ENCODE measurements at places on chromosomes 2 and 18.

DNA sequence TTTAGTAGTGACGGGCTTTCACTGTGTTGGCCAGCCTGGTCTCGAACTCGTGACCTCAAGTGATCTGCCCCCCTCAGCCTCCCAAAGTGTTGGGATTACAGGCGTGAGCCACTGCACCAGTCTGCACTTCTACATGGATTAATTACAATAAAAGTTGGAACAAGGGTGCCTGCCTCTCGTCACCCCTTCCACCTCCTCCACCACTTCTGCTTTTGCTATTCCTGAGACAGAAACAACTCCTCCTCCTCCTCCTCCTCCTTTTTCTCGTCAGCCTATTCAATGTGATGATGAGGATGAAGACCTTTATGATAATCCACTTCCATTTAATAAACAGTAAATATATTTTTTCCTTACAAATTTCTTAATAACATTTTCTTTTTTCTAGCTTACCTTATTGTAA is 35.2 kb downstream of the SRBD1 start:
- DNase-seq: no peak

GRCh38 chr2:167192833-167193232 is 304.6 kb downstream of the XIRP2 start:
- DNase-seq: no peak

DNA sequence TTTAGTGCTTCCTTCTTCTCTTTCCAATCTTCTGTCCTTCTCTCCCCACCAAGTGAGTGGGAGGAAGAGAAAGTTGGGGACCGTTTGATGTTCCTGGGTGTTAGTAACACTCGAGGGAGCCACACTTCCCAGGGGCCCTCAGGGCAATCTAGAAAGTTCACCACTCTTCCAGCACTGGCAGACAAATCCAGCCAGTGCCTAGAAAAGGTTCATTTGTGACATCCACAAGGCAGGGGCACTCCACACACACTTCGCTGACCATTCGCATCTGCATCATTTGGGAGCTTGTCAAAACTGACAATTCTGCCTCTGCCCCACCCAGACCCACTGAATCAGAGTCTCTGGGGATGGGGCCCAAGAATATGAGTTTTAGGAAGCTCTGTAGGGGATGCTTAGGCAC is 86.8 kb upstream of the ST3GAL5 start:
- no peak for DNase-seq

GRCh38 chr2:181357979-181358378 is 99.2 kb upstream of the ITGA4 start:
- no peak for DNase-seq

DNA sequence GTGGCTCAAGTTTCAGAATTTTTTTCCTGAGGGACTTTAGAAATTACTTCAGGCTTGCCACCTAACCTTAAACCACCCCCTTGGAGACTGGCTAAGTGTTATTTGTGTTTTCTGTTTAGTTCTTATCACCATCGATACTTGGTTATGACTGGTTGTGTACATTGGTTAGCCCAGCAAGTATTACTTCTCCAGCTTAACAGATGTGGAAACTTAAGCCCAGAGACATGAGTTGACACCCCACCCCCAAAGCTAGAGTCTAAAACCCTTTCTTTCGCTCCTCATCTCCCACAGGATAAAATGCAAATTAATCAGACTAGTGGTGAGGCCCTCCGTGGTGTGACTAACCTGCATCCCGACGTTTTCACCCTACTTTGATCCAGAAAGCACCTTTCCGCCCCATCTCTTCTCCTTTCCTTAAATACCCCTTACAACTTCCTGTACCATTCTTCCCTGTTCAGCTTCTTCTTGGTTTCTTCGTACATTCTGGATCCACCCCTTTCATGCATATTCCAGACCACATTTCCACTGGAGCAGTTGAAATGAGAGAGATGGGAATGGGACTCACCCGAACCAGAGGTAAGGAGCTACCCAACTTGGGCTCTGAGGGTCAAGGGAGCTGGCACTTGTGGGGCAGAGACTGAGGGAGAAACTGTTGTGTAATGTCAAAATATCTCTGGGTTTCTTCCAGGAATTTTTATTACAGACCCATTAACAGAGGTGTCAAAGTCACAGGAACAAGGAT is 819 bp upstream of the MAP3K2 start:
- DNase-seq: peak; percentile 19

DNA sequence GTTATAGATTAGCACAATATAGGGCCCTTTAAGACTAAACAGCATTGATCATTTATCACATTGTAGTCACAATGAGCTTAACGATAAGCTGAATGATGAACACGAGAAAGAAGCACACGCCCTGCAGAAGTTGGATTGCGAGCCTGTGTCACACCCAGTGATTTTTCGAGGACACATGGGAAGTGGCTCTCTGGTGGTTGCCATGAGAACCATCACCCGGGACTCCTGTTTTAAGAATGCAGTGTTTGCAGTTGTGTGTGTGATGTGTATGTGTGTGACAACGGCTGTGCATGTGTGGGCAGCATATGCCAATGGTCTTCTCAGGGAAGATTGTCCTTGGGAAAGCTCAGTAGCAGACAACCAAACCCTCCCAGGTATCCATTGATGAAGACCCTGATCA is 69.2 kb downstream of the PDCL3 start:
- no peak for DNase-seq

DNA sequence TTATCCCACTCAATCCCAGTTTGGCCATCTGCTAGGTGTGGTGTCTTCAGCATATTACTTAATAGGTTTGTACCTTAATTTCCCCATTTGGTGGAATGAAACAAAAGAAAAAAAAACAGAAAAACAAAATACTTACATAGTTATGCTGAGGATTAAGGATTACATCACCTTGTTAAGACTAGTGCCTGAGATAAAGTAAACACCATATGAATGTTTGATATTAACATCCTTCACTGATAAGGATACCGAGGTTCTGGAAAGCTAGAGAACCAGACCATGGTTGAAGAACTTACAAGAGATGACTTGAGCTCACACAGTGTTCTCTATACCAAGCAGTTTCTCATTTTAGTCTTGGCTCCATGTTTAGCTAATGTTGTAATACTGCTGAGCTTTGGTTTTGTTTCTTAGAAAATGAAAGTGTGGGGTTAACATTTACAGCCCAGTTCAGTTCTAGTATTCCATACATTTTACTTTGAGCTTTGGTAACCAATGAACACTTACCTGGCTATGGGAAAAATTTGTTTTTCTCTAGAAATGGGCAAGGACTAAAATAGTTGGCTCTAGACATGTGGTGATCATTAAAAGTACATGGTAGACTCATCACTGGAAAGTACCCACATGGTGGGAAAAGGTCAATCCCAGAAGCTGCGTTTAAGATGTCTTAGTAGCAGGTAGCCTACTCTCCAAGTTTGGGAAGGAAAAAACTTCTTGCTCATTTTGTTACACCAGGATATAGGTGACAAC is 5.8 kb upstream of the GPD2 start:
- DNase-seq: no peak

GRCh38 chr2:201644001-201644400 is 698 bp upstream of the TMEM237 start:
- no peak for DNase-seq

GRCh38 chr2:12488352-12489318 is 228.1 kb upstream of the TRIB2 start:
- no peak for DNase-seq

DNA sequence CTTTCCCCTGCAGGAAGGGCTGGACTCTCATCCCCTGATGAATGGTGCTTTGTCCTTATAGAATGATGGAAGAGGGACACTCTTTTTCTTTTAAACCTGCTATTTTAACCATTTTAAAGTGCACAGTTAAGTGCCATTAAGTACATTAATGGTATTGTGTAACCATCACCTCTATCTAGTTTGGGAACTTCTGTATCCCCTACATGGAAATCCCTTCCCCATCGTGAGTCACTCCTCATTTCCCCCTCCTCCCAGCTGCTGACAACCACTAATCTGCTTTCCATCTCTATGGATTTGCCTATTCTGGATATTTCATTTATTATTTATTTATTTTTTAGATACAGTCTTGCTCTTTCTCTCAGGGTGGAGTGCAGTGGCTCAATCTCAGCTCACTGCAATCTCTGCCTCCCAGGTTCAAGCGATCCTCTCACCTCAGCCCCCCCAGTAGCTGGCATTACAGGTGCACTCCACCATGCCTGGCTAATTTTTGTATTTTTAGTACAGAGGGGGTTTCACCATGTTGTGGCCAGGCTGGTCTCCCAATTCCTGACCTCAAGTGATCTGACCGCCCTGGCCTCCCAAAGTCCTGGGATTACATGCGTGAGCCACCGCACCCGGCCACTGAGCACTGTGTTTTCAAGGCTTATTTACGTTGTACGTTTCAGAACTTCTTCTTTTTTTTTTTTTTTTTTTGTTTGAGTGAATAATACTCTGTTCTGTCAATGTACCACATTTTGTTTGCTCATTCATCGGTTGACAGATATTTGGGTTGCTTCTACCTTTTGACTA is 15.8 kb downstream of the DGKD start:
- DNase-seq: no peak

DNA sequence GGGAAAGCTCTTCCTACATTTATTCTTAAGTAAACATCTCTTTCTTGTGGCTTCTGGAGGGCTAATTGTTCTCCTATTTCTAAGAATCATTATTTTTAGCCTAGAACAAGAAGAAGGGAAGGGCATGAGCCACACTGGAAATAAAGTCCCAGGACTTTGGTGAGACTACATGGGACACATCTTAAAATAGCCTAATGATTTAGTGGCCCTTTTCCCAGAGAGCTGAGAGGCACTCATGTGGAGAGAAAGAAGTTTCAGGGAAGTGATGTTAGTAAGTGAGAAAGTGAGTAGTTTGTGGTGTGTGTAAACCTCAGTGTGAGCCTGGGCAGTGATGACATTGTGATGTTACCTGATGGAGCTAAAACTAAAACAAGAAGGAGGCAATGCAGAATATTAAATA is 14.6 kb downstream of the ITGA4 start:
- no peak for DNase-seq

DNA sequence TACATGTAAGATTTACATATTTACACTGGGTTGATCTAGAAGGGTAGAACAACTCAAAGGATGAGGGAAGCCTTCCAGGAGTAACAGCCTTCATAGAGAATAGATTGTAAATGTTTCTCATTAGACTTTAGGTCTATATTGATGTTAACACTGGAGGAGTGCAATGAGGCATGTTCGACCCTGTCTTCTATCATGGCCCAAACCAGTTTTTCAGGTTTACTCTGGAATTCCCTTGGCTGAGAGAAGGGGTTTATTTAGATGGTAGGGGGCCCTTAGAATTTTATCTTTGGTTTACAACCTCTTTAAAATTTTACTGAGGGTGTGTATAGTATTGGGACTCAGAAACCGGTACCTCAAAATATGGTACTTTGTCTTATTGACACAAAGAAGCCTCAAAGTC is 634.9 kb upstream of the PIK3C3 start:
- no peak for DNase-seq

GRCh38 chr2:579351-579886 is 97.8 kb downstream of the TMEM18 start:
- DNase-seq: no peak

GRCh38 chr18:13511961-13512577 is 214.3 kb downstream of the FAM210A start:
- DNase-seq: no peak

Measured in stimulated activated CD4-positive, alpha-beta T cell treated with anti-CD3 and anti-CD28 coated beads, Interleukin-4, amount 100 ng/mL, for 48 hours (primary cell).